Endothelial cell of umbilical vein (primary cell): ENCODE measurements at places on chromosomes 7 and 10. TPM values are rescaled to one million over a fixed set of nuclear protein-coding genes. Genes with fewer than 3 reads are reported as not detected.

Gene ZNF138
- 3.3 and 4.4 TPM in 2 replicates for total RNA-seq

Gene POR
- 71.9 and 73.6 TPM in 2 replicates for total RNA-seq

- no peak for DNase-seq
These were observed 36.8 kb upstream of the ARMS2 start for GRCh38 chr10:122417667-122418066.

- DNase-seq: no peak
These were observed 42.3 kb upstream of the MDFIC start for GRCh38 chr7:114879554-114879953.

DNA sequence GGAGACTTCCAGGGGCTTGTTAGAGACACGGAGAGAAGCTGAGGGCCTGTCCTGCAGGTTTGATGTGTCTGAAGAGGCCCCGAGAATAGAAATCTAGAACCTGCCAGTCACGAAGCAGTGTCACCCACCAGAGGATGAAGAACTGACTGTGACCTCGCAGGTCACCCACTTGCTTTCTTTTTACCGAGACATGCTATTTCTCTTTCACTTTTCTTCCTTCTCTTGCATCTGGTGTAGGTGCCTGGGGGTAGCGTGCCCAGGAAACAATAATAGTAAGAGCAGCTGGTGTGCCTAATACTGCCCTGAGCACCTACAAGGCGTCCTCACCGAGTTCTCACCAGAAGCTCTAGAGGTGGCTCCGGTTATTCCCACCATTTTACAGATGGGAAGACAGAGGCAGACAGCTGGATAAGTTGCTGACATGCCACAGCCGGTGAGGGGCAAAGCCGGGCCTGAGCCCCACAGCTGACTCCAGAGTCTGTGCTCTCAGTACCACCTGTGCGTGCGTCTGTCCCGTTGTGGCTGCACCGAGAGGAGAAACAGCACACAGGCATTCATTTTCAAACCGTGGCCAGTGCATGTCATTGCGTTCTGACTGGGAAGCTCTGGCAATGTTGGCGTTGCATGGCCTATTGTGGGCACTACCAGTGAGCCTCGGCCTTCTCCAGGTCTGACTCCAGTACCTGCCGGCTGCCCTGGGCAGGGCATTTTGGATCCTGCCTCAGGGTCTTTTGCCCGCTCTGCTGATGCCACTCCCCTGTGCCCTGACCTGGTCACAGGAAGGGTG lies 7.8 kb downstream of the CHST3 start:
- no peak for DNase-seq
